Stimulated activated CD4-positive, alpha-beta T cell treated with anti-CD3 and anti-CD28 coated beads, Interleukin-1b, Interleukin-23, amount 100 ng/mL, for 24 hours (primary cell): ENCODE measurements at places on chromosomes 1 and 21.

DNA sequence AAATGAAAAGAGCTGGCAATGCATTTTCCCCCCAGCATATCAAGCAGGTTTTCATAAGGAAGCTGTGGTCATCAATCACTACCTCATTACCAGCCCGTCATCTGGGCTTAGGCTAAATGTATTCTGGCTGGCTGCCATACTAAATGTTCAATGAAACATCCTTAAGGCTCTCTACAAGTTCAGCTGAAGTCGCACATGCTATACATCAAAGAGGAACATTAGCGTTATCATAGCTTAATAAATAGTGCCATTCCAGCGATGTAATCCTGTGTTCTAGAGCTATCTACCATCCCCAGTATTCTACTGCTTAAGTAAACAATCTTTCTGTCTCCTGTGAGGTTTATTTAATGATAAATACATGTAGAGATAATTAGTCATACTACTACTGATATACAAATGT lies 288.8 kb downstream of the DPYD start:
- DNase-seq = no peak

DNA sequence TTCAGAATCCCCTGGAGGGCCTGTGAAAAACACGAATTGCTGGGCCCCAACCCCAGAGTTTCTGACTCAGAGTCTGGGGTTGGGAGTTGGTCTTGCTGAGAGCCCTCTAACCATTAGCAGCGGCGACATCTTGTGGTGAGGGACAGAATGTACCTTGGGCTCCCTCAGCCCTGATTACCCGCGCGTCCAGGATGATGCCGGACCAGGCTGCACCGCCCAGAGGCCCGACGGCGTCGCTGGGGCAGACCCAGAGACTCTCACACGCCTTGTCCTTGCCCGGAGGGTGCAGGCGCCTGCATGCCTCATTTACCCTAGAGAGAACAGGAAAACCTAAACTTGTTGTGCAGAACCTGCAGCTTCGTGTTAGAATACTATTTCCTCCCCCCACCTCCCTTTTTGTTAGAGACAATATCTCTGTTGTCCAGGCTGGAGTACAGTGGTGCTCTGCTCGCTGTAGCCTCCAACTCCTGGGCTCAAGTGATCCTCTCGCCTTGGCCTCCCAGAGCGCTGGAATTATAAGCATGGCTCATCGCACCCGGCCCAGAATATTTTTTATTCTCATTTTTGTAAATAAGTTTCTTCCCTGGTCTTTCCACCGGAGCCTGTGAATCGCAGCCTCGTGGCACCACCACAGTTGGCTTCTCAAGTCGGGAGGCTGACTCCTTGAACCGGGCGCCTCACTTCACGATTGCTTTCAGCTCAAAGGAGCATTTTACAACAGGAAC lies 22.2 kb upstream of the RD3 start:
- DNase-seq = peak; percentile 73

DNA sequence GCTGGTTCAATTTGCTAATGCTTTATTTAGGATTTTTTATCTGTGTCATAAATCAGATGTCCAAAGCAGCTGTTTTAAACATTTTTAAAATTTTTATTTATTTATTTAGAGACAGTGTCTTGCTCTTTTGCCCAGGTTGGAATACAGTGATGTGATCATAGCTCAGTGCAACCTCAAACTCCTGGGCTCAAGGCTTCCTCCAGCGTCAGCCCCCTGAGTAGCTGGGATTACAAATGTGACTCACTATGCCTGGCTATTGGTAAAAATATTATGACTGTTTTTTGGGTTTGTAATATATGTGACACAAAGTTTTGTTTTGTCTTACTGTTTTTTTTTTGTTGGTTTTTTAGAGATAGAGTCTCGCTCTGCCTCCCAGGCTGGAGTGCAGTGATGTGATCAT lies 11.8 kb downstream of the ZBED6 start:
- DNase-seq = no peak

DNA sequence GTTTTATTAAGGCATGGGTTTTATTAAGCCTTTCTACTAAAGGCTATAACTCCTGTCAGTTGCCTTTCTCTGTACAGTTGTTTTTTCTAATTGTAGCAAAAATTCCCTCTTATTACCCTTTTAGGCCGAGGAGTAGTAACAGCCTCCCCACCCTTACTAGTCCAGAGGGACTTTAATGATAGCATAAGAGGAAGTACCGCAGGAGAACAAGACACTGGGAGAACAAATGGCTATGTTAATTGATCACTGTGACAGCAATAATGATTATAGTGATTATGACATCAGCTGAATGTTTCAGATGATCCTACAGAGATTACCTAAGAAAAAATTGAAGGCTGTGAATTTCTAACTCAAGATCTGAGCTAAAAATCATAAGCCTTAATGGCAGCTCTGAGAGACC lies 383.0 kb upstream of the PTBP2 start:
- no peak for DNase-seq

GRCh38 chr21:40606341-40606740 lies 240.6 kb downstream of the DSCAM start:
- no peak for DNase-seq

DNA sequence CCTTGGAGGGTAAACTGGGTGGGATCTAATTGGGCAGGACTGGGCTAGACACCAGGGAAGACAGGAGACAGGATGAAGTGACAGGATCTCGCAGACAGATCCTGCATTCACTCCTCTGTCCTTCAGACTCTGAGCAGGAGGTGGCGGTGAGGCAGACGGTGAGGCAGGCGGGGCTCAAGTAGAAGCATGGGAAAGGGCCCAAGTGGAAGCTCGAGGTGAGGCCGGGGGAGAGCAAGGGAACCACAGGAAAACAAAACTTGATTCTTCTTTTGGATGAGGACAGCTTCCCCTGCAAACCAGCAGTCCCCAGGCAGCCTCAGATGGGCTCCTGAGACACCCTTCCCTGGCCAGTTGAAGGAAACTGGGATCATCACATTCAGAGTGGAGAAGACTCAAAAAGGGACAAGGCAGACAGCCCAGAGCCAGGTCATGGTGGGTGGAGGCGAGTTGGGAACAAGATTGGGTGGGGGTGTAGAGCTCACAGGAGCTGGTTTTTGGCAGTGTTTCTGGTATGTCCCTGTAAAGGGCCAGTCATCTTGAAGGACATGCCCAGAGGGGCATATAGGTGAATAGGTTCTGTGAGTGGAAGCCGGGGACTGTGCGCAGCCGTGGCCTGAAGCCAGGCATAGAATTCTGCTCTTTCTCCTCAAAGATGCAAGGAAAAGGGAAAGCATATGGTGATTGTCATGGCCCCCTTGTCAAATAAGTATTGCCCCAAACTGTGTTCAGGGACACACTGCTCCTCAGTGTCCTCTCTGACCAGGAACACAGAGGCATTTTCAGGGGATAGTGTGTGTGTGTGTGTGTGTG lies 18.0 kb downstream of the INKA2 start:
- no peak for DNase-seq

DNA sequence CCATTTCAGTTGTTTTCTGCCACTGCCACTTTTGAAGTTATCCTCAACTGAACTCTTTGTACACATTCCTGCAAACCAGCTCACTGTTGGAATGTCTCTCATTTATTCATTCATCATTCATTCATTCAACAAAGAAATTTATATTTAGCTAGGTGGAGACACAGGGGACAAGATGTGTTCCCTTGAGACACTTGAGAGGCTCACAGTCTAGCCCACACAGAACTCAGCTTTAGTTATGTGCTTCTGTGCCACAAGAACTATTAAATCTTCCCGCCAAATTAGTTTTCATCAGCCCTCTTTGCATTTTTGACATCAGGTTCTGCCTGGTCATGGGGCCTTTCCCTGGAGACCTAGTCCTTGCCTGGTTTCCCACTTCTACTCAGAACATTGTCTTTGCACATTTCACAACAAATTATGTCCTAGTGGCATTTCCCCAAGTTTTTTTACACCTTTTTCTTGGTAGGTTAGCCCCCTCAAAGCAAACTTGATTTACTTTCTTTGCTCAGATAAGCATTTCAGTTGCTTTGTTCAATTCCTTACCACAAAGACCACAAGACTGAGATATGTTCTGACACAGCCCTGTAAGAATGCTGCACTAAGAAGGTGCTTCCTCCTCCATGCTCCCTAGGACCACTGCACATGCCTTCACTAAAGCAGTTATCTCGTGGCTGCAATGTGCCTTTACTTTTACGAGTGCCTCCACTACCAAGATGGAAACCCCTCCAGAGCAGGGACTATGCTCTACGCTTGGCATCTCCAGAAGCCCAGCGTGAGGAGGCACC lies 31.0 kb downstream of the ILDR2 start:
- DNase-seq = no peak

- no peak for DNase-seq
Measured at GRCh38 chr1:20080441-20081352, 10.7 kb downstream of the PLA2G5 start.

DNA sequence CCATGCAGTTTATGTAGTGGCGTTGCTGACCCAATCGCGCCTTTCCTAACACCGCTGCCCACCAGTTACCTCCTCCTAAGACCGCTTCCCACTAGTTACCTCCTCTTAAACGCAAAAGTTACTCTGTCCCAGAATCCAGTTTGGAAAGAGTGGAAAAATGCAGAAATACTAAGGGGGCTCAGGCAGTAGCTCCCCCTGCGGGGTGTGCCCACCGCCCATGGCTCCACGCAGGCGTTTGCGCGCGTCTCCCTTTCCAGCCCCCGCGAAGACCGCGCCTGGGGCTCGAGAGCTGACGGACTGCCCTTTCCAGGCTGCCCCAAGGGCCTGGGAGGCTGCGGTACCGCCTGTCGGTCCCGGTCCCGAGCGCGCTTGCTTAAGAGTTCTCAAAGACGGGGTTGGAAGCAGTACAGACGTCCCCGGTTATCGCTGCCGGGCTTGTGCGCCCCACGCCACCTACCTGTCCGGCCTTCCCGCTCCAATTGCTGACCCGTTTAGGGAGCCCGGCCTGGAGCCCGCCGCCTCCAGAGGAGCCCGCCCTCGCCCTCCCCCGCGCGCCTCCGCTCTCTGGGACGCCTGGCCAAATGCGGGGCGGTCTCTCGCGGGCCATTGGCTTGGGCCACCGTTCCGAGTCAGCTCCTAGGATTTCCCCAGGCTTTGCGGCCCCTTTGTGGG lies 414.1 kb upstream of the ESRRG start:
- no peak for DNase-seq

- no peak for DNase-seq
Measured at GRCh38 chr1:161997152-161997551, 26.5 kb downstream of the OLFML2B start.

DNA sequence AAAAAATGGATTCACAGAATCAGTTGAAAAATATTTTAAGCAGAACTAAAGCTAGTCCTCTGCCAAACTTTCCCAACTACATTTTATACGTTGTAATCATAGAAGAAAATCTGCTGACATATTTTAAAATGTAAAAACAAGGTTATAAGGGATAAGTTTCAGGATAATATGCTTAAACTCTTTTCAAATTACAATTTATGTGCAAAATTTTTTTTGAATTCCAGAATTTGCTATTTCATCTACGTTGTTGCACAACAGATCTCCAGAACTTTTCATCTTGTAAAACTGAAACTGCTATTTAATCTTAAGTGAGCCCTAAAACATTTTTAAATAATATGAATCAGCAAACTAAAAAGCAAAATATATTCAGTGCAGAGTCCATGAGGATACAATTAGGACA lies 5.9 kb downstream of the EDEM3 start:
- no peak for DNase-seq

- no peak for DNase-seq
Measured at GRCh38 chr1:171699531-171699930, 42.3 kb downstream of the VAMP4 start.

DNA sequence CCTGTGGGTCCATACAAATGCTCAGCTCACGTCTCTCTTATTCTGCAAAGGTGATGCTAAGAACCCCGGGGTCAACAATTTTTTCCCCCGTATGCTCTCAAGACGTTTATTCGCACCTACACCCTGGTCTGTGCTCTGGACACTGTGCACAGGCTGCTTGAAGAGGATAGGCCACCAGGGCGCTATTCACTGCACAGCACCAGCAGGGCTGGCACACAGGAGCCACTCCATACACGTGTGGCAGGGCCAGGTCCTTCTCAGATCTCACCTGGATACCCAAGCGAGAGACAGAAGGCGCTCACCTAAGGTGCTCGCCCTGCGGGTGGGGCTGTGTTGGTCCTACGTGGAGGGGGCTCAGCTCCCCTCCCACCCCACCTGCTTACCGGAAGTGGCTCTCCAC lies 16.7 kb downstream of the TMEM63A start:
- no peak for DNase-seq
